Bone marrow (tissue), 2 donors: ENCODE measurements at places on chromosomes 1 and 21.
A peak's percentile ranks its signal among the peaks of the same experiment; 100 is the strongest.

DNA sequence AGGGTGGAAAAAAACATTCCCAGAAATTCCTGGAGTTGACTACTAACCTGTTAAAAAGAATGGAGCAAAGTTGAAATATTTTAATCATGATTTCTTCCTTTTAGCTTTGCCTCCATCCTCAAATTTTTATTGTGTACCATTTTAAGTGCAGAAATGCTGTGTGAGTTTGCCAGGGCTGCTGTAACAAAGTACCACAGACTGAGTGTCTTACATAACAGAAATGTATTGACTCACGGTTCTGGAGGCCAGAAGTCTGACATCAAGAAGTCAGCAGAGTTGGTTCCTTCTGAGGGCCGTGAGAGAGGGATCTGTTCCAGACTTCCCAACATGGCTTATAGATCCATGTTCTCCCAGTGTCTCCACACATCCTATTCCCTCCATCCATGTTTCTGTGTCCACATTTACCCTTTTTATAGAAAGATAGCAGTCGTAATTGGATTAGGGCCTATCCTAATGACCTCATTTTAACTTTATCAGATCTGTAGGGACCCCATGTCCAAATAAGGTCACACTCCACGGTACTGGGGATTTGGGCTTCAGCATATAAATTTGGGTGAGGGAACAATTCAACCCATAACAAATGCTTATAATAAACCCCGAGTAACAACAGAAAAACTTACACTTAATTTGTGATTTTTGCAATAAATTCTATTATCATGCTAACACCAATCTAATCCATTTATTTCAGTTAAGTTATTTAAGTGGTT lies 12.7 kb downstream of the SNX7 start:
- no peak for DNase-seq

- no peak for DNase-seq
These were observed 7.8 kb downstream of the MAP3K6 start for GRCh38 chr1:27358928-27359313.

GRCh38 chr1:163361123-163361934 lies 39.6 kb downstream of the NUF2 start:
- no peak for DNase-seq

DNA sequence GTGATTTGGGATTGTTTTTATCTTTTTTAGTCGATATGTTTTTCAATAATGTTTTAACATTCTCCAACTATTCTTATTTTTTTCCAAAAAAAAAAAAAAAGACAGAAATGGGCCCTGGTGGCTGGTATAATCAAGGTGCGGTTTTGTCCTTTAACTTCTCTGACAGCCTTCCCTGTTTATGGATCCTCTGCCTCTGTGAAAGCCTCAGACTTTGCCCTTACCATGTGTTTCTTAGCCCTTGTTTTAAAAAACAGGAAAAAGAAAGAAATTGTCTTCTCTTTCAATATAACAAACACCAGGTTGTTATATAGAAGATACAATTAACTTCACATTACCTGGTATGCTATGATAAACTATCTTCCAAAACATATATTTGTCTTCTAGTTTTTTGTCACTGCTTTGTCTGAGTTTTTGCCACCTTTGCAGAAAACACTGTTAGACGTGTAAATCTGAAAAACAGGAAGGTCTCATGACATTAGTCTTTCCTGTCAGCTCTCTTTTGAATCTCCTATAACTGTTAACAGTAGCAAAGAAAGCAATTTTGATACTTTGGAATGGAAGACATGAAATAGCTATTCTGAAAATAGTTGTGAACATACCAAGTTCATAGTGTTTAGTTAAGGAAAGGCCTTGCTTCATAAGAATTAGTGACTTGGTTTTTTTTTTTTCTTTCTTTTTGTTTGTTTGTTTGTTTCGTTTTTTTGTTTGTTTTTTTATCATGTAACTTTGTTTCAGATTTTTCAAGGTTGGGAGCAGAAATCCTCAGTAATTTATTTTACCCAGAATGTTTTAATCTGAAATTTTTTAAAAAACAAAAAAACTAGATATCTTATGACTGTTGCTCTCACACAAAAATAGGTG lies 31.7 kb upstream of the CACYBP start:
- DNase-seq, result peak; percentile 44
